ENCODE measurements at places on chromosomes 2 and 18.
A peak's percentile ranks its signal among the peaks of the same experiment; 100 is the strongest.

GRCh38 chr2:144099780-144100377, 420.0 kb downstream of the ZEB2 start:
- peak; percentile 93 for DNase-seq

GRCh38 chr2:1088192-1088860, 137.7 kb downstream of the SNTG2 start:
- peak; percentile 6 for DNase-seq

DNA sequence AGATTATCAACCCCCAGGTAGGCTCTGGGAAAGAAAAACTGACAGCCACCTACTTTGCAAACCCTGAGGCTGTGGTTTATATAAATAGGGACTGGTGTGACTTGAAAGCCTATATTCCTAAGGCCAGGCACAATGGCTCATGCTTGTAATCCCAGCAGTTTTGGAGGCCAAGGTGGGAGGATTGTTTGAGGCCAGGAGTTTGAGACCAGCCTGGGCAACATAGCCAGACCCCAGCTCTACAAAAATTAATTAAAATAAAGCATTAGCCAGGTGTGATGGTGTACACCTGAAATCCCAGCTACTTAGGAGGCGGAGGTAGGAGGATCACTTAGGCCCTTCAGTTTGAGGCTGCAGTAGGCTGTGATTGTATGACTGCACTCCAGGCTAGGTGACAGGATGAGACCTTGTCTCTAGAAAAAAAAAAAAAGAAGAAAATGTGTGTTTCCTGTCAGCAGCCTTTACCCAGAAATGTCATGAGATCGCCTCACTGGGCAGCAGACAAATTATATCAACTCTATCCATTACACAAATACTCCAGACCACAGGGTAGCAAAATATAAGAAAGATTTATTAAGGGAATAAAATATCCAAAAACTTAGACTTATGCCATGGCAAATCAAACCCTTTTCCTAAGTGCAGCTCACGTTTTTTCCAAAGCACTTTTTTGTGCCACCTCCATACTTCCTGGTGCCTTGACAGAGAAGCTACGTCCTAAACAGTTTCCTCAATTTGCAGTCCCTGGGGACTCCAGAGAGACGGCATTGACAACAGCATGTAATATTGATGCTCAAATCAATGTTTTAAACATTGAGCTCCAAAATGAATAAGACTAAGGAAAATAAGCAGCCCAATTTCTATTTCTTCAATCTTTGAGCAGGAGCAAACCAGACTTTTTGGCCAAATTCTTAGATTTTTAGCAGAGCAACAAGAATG, 190.8 kb upstream of the NDUFV2 start:
- DNase-seq, result no peak

DNA sequence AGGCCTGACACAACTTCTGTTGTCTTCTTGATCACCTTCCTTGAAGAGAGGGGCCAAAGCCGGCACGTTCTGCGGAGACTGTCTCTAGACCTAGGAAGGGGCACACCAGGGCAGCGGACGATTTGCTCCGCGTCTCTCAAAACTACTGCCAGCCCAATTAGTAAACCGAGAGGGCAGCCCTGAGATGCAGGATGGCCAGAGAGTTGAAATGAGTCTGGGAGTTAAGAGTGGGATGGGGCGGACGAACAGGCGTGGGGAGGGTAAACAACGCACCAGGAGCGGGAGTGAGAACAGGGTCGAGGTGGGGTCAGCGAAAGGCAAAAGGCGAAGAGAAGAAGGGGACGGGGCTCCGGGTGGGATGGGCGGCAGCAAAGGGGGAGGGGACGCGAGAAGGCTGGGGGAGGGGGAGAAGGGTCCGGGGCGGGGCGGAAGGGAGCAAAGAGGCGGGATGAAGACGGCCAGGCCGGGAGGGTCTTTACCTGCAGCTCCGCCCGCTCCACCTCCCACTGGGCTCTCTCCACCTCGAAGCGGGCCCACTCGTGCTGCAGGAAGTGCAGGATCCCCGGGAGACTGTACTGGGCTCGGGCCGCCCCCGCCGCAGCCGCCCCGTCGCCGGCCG, 476 bp downstream of the STRN start:
- DNase-seq, result peak; percentile 32

DNA sequence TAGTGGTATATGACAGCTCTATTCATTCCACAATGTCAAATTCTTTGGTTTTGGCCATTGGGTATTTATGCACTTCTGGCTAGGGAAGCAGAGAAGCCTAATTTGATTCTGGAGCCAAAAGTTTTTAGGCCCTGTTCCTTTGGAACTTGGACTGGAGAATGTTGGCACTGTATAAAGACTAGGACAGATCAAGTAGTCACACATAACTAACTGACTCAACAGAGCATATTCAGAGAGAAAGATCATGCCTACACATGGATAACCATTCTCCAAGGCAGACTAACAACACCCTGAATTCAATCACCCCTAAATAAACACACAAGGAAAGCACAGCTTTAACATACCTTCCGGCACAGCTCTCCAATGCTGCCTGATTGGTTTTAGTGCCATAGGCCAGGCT, 62.9 kb downstream of the ARHGAP15 start:
- DNase-seq, result no peak
